Thoracic aorta (tissue), 2 donors: ENCODE measurements at places on chromosomes 1 and 21. TPM values are rescaled to one million over a fixed set of nuclear protein-coding genes. Genes with fewer than 3 reads are reported as not detected.

GRCh38 chr1:67980028-67980427, 70.4 kb downstream of the DIRAS3 start:
- H3K4me1 ChIP-seq, result peaks cover 34% of the 10 kb centered on the region
- DNase-seq, result no peak
- no peak overlapping the region for H3K4me3 ChIP-seq
- H3K36me3 ChIP-seq, result no peaks in the 10 kb centered on the region
- H3K27me3 ChIP-seq, result no peaks in the 10 kb centered on the region

GRCh38 chr1:79496129-79496528, 489.6 kb upstream of the ADGRL4 start:
- DNase-seq, result no peak
- H3K4me3 ChIP-seq, result no peak overlapping the region
- no peaks in the 10 kb centered on the region for H3K4me1 ChIP-seq
- no peaks in the 10 kb centered on the region for H3K36me3 ChIP-seq

GRCh38 chr21:44375281-44375651, 21.8 kb downstream of the TRPM2 start:
- H3K36me3 ChIP-seq, result no peaks in the 10 kb centered on the region
- no peak overlapping the region for H3K27ac ChIP-seq
- H3K27me3 ChIP-seq, result no peaks in the 10 kb centered on the region
- no peak overlapping the region for H3K4me3 ChIP-seq

DNA sequence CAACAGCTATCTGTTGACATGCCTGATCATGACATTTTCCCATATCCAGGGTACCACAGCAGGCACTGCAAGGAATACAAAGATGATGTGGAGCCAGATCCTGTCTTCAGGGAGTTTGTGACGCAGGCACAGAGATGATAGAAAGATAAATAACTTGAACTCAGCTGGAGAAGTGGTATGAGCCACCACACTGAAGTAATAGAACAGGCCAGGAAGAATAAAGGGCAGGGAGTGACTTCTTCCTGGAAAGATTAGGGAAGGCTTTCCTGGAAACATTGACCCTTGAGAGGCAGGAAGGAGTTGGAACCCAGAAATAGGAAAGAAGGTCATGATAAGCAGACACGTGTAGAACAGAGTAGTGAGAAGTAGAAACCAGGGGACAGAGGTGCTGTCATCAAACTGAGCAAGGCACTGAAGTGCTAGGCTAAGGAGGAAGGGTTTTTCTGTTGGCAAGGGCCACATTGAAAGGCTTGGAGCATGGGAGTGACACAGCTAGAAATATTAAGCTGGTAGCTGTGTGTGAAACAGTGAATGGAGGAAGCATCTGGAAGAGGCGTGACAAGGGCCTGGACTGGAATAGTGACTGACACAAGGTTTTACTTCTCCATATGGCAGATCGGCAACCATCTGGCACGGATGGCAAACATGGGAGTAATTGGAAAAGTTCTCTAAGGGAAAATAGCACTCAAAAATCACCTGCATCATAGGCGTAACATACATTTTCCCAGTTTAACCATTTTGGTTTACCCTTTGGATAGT, 68.4 kb downstream of the AK5 start:
- no peak overlapping the region for H3K27ac ChIP-seq
- no peaks in the 10 kb centered on the region for H3K27me3 ChIP-seq
- H3K4me3 ChIP-seq, result no peak overlapping the region
- no peaks in the 10 kb centered on the region for H3K36me3 ChIP-seq

DNA sequence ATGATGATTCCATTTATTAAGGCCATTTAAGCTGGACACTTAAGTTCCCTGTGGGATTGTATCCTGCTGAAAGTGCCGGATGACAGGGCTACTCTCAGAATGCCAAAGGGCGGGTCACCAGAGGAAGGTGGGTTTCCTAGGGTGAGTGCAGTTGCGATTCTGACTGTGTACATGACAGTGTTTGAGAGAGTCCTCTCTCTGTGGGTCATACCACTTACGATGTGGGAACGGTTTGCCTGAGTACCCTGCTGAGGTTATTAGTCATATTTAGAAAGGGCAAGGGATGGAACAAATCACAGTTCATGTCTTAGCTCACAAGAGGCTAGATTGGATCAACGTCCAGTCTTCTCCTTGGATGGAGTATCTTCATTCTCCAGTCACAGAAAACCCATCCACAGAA, 461.9 kb downstream of the CAMTA1 start:
- no peaks in the 10 kb centered on the region for H3K27me3 ChIP-seq
- no peaks in the 10 kb centered on the region for H3K4me1 ChIP-seq
- H3K27ac ChIP-seq, result no peak overlapping the region
- H3K4me3 ChIP-seq, result no peak overlapping the region
- no peaks in the 10 kb centered on the region for H3K36me3 ChIP-seq
- DNase-seq, result no peak

CFHR5 gene
- total RNA-seq, result not detected

SIK1 gene
- total RNA-seq, result 6.3 TPM
